ENCODE measurements at places on chromosomes 3 and 15.
A peak's percentile ranks its signal among the peaks of the same experiment; 100 is the strongest.

GRCh38 chr15:41115161-41115651 lies 874 bp downstream of the INO80 start:
- no peak for DNase-seq

GRCh38 chr3:139024968-139025367 lies 4.2 kb upstream of the PRR23B start:
- no peak for DNase-seq

- no peak for DNase-seq
Observed at GRCh38 chr15:51237816-51238215, 100.6 kb downstream of the CYP19A1 start.

DNA sequence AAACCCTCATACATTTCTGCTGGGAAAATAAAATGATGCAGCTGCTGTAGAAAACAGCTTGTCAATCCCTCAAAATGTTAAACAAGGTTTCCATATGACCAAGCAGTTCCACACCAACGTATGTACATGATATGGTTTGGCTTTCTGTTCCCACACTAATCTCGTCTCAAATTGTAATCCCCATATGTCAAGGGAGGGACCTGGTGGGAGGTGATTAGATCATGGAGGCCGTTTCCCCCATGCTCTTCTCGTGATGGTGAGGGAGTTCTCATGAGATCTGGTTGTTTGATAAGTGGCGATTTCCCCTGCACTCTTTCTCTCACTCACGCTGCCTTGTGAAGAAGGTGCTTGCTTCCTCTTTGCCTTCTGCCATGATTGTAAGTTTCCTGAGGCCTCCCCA lies 100.6 kb upstream of the SLC24A5 start:
- DNase-seq: no peak

DNA sequence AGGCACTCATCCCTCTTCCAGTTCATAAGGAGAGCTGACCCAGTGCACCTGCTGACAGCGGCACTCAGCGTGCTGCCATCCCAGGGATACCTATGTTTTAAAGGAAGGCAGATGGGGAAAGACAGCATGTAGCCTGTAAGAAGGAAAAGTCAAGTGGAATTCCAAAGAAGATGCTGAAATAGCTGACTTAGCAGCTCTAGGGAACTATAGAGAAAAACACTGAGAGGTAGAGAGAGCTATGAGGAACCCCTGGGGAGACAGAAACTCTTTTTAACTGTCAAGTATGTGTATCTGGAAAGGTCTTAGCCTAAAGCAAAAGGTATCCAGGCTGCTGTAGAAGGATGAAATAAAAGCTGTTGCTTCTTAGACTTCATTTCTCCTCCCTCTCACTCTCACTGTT lies 113.4 kb upstream of the BCL6 start:
- DNase-seq: no peak

DNA sequence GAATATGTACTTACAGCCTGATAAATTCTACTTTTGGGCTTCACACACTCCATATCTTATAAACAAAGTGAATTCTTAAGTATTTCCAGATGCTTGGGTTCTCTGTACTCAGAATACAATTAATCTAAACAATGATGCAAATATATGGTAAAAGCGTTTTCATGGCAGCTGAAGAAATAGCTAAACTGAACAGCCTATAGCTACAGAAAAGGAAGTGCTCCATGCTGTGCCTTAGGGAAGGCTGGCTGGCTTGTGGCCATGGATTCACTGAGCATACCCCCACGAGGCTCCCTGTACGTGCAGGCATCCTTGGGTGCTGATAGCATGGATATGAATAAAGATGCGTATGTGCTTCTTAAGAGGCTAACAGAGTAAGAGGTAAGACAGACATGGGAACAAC lies 264.0 kb downstream of the KLF13 start:
- DNase-seq: no peak

- no peak for DNase-seq
Observed at GRCh38 chr15:75023872-75024636, 664 bp downstream of the PPCDC start.

GRCh38 chr3:153163393-153163724 lies 1.3 kb downstream of the RAP2B start:
- DNase-seq: no peak

DNA sequence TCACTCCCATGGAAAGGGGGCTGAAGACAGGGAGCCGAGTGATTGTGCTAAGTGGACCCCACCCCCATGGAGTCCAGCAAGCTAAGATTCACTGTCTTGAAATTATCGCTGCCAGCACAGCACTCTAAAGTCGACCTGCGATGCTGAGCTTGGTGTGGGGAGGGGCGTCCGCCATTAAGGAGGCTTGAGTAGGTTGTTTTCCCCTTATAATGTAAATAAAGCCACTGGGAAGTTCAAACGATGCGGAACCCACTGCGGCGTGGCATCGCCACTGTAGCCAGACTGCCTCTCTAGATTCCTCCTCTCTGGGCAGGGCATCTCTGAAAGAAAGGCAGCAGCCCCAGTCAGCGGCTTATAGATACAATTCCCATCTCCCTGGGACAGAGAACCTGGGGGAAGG lies 10.9 kb upstream of the SRGAP3 start:
- no peak for DNase-seq

DNA sequence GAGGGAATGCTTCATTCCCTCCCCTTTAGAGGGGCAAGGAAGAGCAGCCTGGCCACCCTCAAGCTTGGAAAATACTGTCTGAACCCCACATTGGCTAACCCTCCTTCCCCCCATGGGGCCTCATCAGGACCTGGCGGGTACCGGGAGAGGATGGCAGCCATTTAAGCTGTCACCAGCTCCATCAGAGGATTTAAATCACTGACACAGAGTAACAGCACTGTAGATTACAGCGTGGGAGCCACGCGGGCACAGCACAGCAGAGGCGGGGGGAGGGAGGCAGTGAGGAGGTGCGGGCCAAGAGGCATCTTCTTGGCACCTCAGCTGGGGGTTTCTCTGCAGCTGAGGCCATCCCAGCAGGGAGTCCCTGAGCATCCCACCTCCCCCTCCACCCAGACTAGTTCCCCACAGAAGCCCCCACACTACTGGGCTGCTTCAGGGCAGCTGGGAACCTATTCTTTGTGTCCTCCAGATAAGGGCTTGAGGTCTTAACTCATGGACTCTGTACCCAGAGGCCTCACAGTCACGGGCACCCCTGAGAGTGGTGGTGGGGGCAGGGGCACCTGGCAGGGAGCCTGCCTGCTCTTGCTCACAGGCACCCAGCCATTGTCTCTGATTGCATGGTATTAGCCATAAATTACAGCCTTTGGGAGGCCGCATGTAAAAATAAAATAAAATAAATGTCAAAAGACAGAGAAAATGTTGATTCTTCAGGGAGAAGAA lies 21.9 kb upstream of the CACNA2D2 start:
- DNase-seq: no peak

DNA sequence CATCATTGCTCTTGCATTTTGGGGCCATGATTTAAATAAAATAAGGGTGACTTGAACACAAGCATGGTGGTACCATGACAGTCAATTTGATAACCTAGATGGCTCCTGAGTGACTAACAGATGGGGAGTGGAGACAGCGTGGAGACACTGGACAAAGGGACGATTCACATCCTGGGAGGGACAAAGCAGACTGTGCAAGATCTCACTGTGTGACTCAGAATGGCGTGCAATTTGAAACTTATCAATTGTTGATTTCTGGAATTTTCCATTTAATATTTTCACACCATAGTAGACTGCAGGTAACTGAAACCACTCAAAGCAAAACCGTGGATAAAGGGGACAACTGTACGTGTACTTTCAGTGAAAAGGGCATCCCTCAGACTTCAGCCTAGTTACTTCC lies 25.5 kb downstream of the MCCC1 start:
- no peak for DNase-seq

DNA sequence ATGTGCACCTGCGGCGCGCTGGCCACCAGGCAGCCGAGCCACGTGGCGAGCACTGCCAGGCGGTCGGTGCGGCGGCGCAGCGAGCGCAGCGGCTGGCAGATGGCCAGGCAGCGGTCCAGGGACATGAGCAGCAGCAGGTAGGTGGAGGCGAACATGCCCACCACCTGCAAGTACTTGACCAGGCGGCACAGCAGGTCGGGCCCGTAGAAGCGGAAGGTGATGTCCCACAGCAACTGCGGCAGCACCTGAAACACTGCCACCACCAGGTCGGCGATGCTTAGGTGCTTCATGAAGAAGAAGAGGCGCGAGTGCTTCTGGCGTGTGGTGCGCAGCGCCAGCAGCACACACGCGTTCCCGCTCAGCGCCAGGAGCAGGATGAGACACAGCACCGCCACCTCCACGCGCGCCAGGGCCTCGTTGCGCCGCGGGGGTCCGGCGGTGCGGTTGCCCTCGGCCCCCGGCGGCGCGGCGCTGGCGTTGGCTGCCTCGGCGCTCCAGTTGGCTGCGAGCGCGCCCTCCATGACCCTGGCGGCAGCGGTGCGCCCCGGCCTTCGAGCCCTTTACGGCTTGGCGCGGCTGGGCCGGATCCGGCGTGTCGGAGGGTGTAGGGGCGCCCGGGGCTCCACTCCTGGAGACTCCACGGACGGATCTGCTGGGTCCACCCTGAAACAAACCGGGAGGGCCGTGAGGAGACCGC lies 1.6 kb downstream of the OXTR start:
- peak; percentile 39 for DNase-seq

DNA sequence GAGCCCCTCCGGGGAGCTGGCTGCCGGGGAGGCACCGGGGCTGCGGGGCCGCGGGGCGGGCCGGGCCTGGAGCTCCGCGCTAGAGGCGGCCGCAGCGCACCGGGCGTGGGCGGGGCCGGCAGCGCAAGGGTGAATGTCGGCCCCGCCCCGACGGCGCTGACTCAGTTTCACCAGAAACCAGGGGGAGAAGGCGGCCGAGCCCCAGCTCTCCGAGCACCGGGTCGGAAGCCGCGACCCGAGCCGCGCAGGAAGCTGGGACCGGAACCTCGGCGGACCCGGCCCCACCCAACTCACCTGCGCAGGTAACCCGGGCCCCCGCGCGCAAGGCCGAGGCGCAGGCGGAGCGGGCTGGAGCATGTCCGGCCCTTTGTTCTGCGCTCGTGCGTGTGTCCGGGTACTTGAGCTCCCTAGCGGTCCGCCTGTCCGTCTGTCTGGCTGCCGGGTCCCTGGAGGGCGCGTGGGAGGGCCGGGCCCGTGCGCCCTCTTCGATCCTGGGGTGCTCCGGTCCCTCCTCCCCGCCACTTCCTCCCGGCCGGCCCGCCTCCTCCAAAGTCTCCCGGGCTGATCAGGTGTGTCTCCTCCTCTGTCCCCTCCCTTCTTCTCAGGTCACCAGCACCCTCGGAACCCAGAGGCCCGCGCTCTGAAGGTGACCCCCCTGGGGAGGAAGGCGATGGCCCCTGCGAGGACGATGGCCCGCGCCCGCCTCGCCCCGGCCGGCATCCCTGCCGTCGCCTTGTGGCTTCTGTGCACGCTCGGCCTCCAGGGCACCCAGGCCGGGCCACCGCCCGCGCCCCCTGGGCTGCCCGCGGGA lies at the start of gene SPINT1:
TSS of gene SPINT1 (plus strand) at position 164 of the 811 bp plus-strand sequence. CDS start at position 671, 507 bp downstream.
- no peak for DNase-seq

GRCh38 chr3:98917608-98918007 lies 16.1 kb upstream of the DCBLD2 start:
- no peak for DNase-seq

- no peak for DNase-seq
Observed at GRCh38 chr3:82054849-82055248, 293.4 kb upstream of the GBE1 start.

DNA sequence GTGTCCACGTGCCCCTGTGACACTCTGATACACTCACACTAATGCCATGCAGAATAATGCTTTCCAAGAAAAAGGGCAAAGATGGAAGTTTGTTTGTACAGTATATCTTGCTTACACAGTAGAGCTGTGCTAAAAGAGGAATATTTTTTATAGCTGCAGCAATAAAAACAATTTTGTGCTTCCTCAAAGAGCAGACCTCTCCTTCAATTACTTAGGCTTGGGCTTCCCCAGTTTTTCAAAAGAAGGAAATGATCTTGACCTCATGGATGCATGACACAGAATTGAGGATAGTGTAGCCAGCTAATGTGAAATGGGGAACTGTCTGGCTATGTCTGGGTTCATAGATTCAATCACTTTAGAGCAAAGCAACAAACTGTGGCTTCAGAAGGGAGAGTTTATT lies 137.4 kb downstream of the STT3B start:
- DNase-seq: no peak

DNA sequence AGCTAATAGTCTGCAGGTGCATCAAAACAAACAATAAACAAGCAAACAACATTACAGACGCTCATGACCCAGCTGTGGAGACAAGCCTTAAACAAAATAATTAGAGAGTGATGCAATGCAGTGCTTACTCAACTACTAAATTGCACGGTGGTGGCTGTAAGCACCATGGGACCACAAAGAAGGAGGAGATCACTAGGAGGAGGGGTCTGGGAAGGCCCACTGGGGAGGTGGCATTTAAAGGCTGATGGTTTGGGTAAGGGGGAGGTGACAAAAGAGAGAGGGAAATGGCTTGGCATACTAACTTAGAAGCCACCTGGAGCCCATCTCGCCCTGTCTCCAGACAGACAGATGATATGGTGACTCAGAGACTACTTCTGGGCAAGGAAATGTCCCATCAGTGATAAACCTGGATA lies 516.7 kb downstream of the FOXP1 start:
- peak; percentile 73 for DNase-seq

GRCh38 chr15:52392008-52392687 lies 96.5 kb upstream of the MYO5C start:
- DNase-seq: no peak

DNA sequence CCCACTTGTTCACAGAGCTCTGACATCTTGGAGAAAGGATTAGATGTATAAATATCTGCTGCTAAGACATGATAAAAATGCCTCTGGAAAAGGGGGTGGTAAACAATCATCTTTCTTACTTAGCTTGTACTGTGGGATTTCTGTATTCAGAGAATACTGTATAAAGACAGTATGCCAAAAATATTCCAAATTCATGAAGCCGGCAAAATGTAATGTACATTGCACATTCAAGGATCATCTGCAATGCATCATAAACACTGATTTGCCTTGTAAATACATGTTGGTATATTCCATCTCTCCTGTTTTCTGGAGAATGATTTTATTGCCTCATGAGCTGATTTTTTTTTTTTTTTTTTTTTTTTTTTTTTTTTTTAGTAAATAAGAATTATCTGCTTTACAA lies 355.3 kb downstream of the ROBO1 start:
- DNase-seq: no peak

DNA sequence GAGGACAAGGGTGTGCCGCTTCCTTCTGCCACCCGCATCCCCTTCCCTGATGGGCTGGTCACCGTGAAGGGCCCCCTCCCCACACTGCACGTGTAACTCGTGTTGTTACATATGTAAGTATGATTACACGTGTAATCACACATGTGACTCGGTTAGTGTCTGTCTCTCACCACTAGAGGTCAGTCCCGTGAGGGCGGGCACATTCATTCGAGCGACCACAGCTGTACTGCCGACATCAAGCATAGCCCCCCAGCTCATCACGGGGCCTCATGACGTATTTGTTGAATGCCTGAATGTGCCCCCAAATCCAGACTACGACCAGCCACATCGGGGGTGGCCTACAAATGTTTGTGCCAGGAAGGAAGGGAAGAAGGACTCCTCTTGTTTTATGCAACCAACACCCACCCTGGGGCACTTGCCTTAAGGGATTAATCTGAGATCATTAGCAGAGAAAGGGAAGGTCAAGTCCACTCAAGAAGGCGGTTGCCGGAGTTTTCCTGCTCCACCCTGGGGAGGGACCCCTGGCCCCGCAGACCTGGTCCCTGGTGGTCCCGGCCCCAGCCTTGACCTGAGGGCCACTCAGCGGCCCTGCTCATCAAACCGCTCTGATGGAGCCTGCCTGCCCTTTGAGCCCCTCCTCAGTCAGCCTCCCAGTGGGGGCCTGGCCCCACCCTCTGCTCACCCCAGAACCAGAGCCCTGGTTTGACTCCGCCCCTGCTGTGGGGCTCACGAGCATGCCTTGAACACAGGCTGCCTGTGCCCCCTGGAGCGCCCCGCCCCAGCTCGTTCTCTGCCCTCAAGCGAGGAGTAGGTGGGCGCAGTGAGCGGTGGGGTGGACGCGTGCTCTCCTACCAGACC lies 52.8 kb downstream of the RGMA start:
- DNase-seq: no peak

- no peak for DNase-seq
Observed at GRCh38 chr3:47580481-47580880, 1.8 kb upstream of the CSPG5 start.

Measured in hematopoietic multipotent progenitor cell (in vitro differentiated cells).